ENCODE measurements at places on chromosomes 13 and 19. TPM values are rescaled to one million over a fixed set of nuclear protein-coding genes. Genes with fewer than 3 reads are reported as not detected.

ZNF599 gene
- 10.9 TPM for total RNA-seq

CAB39L gene
- total RNA-seq: 5.1 TPM

RXFP2 gene
- total RNA-seq: not detected

OR7D2 gene
- not detected for total RNA-seq

VSTM1 gene
- total RNA-seq: not detected

TMEM86B gene
- total RNA-seq: 0.93 TPM

PRR19 gene
- 8.3 TPM for total RNA-seq

PCSK4 gene
- 0.12 TPM for total RNA-seq

C13orf42 gene
- total RNA-seq: not detected

THSD8 gene
- total RNA-seq: not detected

NLRP9 gene
- not detected for total RNA-seq

MYPOP gene
- total RNA-seq: 4.3 TPM
